ENCODE measurements at places on chromosomes 5 and 9. TPM values are rescaled to one million over a fixed set of nuclear protein-coding genes. Genes with fewer than 3 reads are reported as not detected.

DNA sequence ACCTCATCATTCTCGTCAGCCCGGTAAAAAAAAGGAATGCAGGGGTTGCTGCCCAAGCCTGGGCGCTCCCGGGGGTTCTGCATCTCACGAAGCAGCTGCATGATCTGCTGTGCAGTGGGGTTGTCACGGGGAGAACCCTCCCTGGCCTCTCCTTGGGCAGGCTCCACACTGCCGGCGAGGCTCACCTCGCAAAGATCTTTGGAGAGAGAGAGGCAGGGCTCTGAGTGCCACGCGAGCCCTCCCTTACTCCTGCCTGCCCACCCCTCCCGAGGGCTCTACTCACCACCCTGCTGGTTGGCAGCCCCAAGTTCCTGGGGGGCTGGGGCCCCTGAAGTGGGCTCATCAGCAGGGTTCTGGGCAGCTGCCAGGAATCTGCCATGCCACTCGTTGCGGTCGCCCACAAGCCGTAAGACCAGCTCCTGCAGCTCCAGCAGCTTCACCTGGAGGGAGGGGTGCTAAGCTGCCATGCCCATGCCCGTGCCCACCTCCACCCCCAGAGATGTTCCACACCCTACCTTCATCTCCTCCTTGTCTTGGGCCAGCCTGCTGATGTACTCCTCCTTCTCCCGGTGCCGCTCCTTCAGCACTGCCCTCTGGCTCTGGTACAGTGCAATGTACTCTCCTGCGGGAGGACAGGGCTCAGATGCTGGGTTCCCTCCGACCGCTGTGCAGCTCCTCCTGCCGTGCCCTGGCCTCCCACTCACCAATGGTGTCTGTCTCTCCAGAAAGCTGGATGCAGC lies 18.6 kb downstream of the GOLGA2 start:
- DNase-seq = no peak

DNA sequence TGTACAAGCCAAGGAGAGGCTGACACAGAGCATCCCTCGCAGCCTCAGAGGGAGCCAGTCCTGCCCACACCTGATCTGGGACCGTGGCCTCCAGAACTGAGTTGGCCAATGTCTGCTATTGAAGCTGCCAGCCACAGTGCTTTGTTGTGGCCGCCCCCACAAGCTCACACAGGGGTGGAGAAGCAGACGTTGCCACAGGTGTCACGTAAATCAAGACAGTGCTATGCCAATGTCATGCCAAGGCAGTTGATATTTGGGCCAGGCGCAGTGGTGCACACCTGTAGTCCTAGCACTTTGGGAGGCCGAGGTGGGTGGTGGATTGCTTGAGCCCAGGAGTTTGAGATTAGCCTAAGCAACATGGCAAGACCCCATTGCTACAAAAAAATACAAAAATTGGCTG lies 17.3 kb upstream of the TERT start:
- no peak for DNase-seq

DNA sequence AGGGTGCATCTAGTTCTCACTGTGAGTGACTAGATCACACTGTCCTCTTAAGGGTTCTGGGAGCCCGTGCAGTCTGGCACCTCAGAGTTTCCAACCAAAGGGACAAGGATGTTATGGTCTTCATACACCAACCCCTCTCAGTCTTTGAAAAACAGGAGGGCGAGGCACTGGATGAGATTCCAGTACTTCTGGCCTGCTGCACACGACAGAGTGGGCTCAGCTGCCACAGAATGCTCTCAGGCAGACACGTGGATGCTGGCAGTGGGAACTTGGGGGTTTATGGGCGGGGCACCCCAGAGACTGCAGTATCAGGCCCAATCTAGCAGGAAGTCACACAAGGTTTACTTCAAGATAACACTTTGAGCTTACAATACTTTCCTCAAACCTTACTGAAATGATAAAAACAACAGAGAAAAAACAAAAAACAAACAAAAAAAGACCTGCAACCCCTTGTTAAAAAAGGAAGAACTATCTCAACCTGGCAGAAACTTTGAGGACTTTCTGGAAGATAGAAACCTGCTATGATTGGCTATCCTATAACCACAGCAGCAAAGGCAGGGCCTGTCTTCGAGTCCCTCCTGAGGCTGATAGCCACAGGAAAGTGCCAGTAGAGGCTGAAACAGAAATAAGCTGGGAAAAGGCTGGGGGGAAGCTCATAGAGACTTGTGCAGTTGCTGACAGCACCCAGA lies 28.3 kb upstream of the TGFBR1 start:
- no peak for DNase-seq

DNA sequence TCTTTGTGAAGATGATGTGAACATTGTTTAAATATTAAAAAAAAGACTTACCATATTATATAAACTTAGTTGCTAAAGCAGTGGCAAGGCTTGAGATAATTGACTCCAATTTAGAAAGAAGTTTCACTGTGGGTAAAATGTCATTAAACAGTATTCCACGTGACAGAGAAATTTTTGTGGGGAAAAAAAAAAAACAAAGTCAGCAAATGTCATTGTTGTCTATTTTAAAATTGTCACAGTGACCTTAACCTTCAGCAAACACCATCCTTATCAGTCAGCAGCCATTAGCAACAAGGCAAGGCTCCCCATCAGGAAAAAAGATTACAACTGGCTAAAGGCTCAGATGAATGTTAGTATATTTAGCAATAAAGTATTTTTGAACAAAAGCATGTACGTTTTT lies 99.3 kb upstream of the CDH18 start:
- no peak for DNase-seq

GRCh38 chr5:148965511-148966265 lies 97.2 kb downstream of the SH3TC2 start:
- no peak for DNase-seq

- DNase-seq = no peak
Measured at GRCh38 chr9:134474055-134474370, 147.8 kb downstream of the RXRA start.

DNA sequence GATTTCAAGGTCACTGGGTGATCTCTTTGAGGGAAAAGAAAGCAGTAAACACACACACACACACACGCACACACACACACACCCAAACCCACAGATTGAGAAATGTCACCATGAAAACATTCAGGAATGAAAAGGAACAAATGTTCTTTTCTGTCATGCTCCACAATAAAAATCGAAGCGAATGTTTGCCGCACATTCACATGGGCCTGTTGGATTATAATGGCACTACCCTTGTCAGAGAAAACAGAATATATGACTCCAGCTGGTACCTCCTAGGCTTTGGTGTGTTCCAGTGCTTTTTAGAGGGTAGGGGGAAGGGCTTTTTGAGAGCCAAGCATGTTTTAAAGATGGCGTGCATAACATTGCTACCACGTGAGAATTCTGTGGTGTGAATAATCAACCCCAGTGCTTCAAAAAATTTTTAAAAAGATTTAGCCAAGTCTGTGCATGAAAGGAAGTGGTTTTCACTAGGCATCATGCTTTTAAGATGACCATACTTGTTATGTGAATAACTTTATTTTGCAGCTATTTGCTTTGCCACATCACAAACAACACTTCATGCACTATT lies 120.8 kb upstream of the ZNF608 start:
- no peak for DNase-seq

GRCh38 chr5:133936651-133937015 lies 31.8 kb downstream of the C5orf15 start:
- no peak for DNase-seq

DNA sequence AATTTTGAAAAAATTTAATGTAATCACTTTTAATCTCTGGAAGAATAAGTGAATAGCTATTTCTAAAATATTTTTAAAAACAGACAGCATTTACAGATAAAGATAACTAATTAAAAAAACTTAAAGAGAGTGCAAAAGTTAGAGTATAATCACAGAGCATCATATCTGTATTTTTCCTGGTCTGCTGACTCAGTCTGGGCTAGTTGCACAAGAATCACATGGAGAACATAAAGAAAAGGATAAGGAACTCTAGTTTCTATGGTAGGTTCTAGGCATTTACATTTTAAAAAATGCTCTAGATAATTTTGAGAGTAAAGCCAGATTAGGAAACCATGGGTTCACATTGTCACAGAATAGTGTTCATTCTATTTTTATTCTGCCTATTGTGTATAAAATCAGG lies 347.4 kb downstream of the PSAT1 start:
- DNase-seq = no peak

DNA sequence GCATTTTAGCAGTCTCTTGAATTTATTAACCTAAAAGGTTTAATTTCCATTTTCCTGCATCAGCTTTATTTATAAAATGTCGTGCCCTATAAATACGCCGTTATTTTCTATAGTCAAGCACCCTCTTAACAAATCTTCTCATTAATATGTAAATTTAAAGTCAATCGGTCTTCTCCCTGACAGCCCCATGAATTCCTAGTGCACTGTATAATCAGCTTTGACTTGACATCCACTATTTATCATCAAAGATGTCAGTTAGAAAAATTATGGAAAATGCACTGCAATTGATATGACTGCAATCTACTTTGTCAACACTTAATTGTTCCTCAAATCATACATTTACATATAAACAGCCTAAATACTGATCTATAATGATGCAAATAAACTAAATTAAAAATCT lies 83.4 kb downstream of the AP3B1 start:
- no peak for DNase-seq

- DNase-seq = no peak
Measured at GRCh38 chr9:136685790-136686533, 1.3 kb downstream of the AGPAT2 start.

The CDH9 gene
- not detected for total RNA-seq

The TLE1 gene
- total RNA-seq = 85.9 TPM
